HepG2 (cell line): ENCODE measurements at places on chromosomes 13 and 19.

DNA sequence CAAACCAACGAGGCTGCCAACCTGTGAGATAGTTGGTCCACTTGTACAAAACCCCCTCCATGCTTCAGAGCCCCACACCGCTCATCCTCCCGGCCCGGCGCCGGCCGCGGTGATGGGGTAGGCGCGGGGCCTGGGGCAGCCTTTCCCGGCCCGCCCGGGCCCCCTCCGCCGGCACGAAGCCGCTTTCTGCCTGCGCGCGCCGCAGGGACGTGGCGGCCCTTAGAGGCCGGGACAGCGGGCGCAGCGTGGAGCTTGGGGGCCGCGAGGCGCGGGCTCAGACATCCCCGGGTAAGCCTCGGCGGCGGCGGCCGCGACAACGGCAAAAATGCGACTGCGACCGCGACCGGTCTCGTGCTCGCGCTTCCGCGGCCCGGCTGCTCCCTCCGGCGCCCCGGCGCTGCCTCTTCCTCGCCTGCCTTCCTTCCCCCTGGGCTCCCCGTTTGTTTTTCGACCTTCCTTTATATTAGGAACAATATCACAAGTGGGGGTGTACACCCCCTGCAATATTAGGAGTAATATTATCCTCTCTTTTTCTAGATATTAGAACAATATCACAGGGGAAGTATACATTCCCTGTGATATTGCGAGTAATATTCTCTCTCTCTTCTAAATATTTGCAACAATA lies 53.9 kb upstream of the CEACAM21 start:
- no peak for DNase-seq

- DNase-seq: peak; percentile 17
These were observed at the start of gene CGB7 for GRCh38 chr19:49057636-49058234. Gene CGB7 (minus strand): TSS chr19:49057749. CDS start chr19:49055375, 2,374 bp downstream.

- DNase-seq: peak; percentile 12
These were observed 279.8 kb downstream of the DNAJC15 start for GRCh38 chr13:43303033-43303729.

DNA sequence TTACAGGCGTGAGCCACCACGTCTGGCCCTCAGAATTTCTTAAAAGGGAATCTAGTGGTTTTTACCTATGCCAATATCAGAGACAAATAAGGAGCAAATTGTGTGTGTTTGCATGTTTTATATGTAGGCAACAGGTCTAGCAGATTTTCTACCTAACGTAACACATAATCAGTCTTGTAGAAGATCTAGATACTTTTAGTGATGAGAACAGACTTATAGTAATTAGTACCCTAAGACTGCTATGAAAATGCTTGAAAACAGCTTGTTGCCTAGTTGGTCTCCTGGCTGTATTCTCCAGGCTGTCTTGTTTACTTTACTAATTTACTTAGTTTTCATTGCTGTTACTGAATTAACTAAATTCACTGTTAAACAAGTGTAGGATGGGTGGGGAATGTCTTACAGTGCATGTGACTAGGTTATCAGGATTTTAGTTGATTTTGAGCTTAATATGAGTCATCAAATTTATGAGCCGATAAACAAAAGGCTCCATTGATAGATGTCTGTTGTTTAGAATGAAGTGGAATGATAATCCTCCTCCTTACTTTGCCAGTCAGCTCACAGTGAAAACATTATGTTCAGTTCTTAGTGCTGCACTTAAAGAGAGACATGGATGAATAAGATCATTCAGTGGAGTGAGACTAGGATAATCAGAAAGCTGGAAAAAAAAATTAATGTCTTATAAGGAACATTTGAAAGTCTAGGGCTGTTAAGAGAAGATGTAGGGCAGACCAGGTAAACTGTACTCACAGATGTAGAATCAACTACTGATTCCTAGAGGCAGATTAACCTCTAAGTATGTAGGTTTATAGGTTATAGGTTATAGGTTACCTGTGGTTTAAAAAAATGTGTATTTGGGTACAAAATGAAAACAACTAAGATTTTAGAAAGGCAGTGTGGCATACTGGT lies 22.4 kb downstream of the GTF2F2 start:
- DNase-seq: peak; percentile 56

DNA sequence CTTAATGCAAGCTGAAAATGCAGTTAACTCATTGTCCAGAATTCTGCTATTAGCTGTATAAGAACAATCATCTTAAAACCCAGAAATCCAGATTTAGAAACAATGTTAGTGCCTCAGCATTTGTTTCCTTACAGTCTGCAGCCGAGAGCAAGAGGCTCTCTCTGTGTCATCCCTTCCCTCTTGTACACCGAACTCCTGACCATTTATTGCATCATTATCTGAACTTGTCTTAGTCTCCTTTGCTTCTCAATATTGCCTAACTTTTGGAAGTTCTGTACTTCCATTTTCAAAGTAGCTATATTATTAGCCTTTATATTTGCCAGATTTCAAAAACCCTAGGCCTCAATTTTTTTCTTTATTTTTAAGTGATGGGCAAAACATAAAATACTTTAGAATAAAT lies 27.1 kb downstream of the RNASEH2B start:
- DNase-seq: no peak

- DNase-seq: no peak
These were observed 122.1 kb upstream of the SPATA13 start for GRCh38 chr13:24038405-24038804.

GRCh38 chr19:35612224-35612558 lies 344 bp upstream of the HAUS5 start:
- no peak for DNase-seq

GRCh38 chr13:33296793-33297425 lies 11.4 kb upstream of the STARD13 start:
- DNase-seq: peak; percentile 68

DNA sequence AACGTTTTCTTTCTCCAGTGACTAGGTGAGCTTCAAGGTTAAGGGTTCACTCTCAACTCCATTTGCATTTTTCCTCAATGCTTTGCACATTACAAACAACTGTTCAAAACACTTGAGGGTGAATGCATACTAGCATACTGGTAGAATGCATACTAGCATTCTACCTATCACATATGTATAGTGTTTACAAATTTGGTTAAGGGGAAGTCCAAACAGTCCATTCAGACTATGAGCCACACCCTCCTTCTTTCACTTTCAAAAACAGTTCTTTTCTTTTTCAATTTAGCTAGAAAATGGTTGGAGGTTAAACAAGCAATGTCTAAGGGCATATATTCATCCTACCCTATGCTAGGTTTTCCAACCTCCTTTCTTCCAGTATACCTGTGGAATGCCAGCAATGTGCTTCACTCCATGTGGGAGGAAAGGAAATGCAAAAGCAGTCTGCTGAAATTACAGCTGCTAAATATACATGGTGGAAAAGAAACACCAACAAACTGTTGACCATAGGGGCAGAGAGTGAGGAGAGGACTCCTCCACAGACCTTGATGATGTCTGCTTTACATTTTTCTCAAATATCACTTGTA lies 102.6 kb downstream of the DOCK9 start:
- no peak for DNase-seq

DNA sequence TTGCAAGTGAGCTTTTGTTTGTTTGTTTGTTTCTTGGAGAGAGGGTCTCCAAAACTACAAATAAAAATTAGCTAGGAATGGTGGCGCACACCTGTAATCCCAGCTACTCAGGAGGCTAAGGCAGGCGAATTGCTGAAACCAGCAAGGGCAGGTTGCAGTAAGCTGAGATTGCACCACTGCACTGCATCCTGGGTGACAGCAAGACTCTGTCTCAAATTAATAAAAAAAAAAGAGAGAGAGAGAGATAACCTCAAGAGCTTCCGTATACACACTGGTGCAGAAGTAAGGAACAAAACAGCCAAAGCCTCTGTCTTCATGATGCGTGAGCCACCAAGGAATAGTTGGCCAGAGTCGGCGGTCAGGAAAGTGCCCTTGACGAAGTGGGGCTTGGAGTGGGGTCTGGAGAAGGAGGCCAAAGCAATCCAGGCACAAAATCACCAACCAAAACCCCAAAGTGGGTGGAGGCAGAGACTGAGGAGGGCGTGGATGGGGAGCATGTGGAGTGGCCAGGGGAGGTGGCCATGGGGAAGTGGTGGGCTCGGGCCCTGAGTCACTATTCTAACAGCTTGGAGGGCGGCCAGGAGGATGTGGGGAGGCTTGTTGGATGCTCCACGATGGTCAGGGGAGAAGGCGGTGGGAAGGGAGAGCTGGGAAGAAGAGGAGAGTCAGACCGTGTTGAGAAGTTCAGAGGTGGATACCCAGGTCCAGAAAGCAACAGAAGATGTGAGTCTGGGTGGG lies 21.2 kb upstream of the TOMM40 start:
- DNase-seq: no peak

- DNase-seq: no peak
These were observed 11.9 kb upstream of the PLEKHF1 start for GRCh38 chr19:29653398-29653797.

DNA sequence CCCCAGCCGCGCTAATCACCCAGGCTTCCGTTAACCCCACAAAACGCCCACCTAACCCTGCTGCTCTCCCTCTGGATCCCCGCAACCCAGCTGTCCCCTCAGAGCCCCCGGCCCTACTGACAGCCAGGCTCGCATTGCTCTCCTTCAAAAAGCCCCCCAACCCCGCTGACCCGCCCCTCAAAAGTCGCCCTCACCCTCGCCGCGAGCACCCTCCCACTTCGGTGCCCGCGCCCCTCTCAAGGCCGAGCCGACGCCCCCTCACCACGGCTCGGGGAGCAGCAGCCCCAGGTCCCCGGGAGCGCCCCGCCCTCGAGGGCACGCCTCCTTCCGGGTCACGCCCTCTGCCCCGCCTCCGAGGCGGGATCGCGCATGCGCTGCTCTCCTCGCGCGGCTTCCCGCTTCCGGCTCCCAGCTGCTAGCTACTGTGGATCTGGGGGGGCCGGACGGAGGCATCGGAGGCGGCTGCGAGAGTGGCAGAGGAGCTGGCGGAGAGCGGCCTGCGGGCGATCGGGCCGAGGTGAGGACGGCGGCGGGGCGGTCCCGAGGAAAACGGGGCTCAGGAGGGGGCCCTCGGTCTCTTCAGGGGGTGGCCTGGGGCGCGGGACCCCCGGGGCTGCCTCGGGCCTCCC lies 46.1 kb downstream of the ARHGEF18 start:
- peak; percentile 73 for DNase-seq

- no peak for DNase-seq
These were observed 29.2 kb downstream of the ATP11A start for GRCh38 chr13:112719016-112719415.

DNA sequence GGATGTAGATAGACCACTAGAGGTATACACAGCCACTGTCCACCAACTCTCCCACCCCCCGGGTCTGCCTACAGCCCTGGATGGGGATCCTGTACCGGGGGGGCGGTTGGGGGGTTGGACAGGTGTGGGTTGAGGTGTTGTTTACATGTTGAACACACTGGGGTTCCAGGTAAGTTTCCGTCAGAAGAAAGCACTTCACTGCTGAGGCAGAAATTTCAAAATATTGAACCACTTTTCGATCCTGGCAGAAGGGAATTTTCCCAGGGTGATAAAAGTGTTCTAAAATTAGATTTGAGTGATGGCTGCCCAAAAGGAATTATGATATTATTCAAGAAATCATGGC lies 6.6 kb upstream of the CEACAM16 start:
- no peak for DNase-seq

DNA sequence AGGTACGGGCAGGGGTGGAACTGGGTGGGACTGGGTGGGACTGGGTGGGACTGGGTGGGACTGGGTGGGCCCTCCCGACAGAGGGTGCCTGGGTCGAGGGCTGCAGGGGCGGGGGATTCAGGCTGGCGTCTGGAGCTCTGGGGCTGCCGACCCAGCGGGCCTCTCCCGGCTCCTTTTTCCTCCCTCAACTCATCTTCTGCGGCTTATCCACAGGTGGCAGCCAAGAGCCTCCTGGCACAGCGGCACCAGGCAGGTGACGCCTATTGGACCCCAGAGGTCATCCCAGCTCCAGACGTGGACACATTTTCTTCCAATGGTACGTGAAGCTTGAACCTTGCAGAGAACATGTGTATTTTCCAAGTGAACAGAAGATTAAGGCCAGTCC lies 533 bp downstream of the ZNF544 start:
- DNase-seq: peak; percentile 30

DNA sequence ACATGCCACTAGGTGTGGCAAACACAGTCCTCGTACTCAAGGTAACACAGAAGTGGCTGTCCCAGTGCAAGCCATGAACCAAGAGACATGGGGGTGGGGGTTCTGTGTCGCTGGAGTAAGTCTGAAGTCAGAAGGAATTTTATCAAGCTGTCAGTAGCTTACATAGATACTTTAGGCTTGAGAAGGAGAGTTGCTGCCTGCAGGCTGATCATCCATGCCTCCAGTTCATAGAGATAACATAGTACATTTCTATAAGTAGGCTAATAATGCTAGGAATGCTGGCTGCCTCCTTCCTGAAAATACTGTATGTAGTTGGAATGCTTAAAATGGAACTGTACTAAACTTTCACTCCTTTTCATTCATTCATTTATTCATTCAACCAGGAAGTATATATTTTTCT lies 70.1 kb downstream of the CAB39L start:
- DNase-seq: peak; percentile 14

DNA sequence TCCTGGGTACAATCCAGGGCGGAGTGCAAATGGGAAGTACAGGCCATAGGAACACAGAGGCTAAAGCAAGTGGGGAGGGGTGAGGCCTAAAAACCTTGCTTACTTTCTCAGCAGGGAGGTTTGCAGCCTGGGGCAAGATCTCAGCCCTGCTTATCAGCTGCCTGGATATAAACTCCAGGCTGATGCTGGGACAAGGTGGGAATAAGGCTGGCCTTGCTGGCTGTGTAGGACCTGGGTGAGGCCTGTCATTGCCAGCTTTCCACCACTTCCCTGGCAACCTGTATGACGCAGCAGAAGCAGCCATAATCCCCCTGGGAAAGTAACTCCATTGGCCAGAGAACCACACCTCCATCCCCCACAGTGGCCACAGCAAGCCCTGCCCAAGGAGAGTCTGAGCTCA lies 279.1 kb upstream of the ATXN8OS start:
- no peak for DNase-seq

GRCh38 chr19:18007917-18008673 lies at the start of gene ARRDC2:
Gene ARRDC2 (plus strand): TSS chr19:18008170. CDS start chr19:18008311, 141 bp downstream.
- peak; percentile 44 for DNase-seq

- DNase-seq: no peak
These were observed 51.1 kb upstream of the CYP4F8 start for GRCh38 chr19:15563931-15564330.
